Breast epithelium (tissue), 4 donors: ENCODE measurements at places on chromosomes 5 and 9.

DNA sequence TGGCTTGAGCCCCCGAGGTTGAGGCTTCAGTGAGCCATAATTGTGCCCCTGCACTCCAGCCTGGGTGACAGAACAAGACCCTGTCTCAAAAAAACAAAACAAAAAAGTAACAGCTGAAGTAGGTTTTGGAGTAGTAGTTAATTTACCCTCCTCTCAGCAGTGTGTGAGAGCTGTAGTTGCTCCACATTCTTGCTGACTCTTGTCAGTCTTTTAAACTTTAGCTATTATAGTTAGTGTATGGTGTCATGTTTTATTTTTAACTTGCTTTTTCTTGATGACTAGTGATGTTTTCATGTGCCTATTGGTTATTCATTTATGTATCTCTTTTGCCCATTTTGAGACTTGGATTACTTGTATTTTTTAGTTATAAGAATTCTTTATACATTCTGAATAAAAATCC is 52.9 kb upstream of the DHFR start:
- H3K27me3 ChIP-seq: no peaks in the 10 kb centered on the region
- no peak overlapping the region for H3K27ac ChIP-seq
- DNase-seq: no peak

GRCh38 chr5:66538126-66538525 is 58.1 kb upstream of the MAST4 start:
- DNase-seq: no peak
- no peaks in the 10 kb centered on the region for H3K27me3 ChIP-seq
- H3K36me3 ChIP-seq: no peaks in the 10 kb centered on the region
- no peak overlapping the region for H3K27ac ChIP-seq
- H3K4me1 ChIP-seq: no peaks in the 10 kb centered on the region
- no peak overlapping the region for H3K4me3 ChIP-seq

DNA sequence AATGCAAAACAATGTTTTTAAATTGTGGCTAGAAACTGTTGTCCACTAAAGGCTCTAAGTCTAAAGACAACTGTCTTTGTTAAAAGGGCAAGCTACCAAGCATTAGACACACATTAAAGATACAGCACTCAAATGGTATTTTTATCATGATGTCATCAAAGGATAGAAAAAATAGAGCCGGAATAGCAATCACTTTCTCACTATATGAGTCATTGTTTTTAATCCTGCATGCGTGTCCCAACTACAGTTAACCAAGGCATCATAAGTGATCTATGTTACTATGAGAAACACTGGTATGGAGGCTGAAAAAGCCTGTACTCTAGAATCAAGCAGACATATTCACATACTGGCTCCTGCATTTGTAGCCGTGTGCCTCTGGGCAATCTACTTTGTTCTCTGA is 1.9 kb upstream of the PJA2 start:
- H3K27ac ChIP-seq: peak overlapping the region; percentile 99
- H3K36me3 ChIP-seq: no peaks in the 10 kb centered on the region
- H3K27me3 ChIP-seq: no peaks in the 10 kb centered on the region
- no peak overlapping the region for H3K4me3 ChIP-seq
- no peaks in the 10 kb centered on the region for H3K4me1 ChIP-seq
- no peak for DNase-seq

GRCh38 chr5:95369782-95370181 is 21.4 kb upstream of the FAM81B start:
- H3K27me3 ChIP-seq: no peaks in the 10 kb centered on the region
- H3K4me1 ChIP-seq: no peaks in the 10 kb centered on the region
- H3K4me3 ChIP-seq: no peak overlapping the region
- no peaks in the 10 kb centered on the region for H3K36me3 ChIP-seq

DNA sequence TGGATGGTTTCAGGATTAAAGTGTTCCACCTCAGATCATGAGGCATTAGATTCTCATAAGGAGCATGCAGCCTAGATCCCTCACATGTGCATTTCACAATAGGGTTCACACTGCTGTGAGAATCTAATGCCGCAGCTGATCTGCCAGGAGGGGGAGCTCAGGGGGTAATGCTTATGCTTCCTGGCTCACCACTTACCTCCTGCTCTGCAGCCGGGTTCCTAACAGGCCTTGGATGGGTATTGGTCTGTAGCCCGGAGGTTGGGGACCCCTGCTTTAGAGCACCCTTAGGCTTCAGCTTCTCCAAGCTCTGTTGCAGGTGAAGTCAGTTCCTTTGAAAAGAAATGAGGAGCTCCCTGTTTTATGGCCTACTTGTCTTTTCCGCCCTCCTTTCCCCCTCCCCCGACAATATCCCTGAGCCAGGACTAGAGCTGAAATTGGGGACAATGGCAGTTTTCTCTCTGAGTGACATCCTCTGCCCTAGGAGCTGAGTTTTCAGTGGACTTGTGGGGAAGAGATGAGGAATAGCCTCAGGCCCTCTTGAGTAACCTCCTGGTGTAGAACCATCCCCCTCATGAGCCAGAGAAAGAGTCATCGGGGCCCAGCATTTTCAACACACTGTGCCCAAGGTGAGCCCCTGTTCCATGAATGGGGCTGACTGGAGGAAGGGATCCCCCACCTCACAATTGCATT is 16.2 kb upstream of the MAT2B start:
- no peaks in the 10 kb centered on the region for H3K36me3 ChIP-seq
- DNase-seq: no peak
- H3K27me3 ChIP-seq: no peaks in the 10 kb centered on the region
- no peak overlapping the region for H3K27ac ChIP-seq

DNA sequence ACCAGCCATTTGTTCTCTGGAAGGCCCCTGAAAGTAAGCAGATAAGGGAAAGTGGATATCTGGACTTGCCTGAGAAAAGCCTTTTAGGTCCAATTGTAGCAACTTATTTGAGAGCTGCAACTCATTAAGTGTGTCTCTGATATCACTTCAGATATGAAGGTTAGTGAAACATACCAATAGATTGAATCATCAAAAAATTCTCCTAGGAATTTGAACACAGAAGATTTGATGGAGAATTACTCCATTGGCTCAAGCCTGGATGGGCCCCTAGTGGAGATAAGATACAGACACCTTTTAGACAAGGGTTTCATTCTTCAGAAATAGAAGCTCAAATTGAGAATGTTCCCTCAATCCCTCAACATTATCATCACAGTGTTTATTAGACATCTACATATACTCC is 356.7 kb downstream of the NDUFS4 start:
- no peak overlapping the region for H3K27ac ChIP-seq
- no peak for DNase-seq
- H3K4me1 ChIP-seq: no peaks in the 10 kb centered on the region
- H3K27me3 ChIP-seq: no peaks in the 10 kb centered on the region
- H3K4me3 ChIP-seq: no peak overlapping the region

DNA sequence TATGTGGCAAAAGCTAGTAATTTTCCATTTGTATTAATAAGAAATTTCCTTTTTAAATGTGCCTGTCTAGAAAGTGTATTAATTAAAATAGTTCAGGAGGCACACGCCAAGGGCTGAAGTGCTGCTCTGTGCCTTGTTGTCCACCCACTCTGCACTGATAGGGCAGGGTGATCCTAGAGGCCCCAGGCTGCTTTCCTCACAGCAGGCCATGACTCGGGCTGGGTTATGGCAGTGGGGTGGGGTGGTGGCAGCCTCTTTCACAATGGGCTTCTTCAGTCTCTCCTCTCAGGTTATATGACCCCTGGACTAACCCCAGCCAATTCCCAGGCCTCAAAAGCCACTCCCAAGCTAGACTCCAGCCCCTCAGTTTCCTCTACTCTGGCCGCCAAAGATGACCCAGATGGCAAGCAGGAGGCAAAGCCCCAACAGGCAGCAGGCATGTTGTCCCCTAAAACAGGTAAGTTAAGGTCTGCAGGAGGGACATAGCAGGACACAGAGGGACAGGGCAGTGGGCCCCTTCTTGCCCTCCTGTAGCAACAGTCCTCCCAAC is 19.5 kb downstream of the CD74 start:
- no peak for DNase-seq
- H3K27ac ChIP-seq: no peak overlapping the region
- no peaks in the 10 kb centered on the region for H3K4me1 ChIP-seq
- peaks cover 21% of the 10 kb centered on the region for H3K36me3 ChIP-seq
- H3K27me3 ChIP-seq: no peaks in the 10 kb centered on the region

DNA sequence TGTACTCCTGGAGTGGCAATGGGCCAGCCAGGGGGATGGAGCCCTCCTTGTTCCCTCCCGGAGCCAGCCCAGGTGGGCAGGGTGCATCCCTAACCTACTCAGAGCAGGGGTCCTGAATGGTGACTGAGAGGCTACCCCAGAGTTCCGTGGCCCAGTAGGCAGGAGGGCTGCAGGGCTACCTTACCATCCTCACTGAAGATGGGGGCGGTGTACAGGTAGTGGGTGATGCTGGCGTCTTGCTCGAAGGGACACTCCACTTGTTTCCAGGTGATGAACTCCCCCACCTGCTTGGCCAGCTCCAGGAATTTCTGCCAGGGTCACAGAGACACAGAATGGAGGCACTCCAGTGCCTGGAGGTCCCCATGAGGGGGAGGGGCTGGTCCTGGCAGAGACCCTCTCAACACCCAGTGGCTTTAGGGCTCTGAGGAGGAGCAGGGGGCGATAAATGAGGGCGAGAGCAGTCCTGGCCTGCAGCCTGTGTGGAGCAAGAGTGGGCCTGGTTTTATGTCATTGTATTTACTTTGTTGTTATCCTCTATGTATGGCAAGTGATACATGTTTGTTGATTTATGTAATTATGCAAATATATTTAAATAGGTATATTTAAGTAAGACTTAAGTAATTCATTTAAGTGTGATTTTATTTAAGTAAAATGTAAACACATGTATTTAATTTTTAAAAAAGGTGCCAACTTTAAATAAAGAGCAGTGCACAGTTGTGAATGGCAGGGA is 39.9 kb upstream of the RNF130 start:
- H3K27me3 ChIP-seq: no peaks in the 10 kb centered on the region
- H3K4me3 ChIP-seq: no peak overlapping the region
- H3K4me1 ChIP-seq: no peaks in the 10 kb centered on the region
- no peaks in the 10 kb centered on the region for H3K36me3 ChIP-seq
- H3K27ac ChIP-seq: no peak overlapping the region

- H3K4me1 ChIP-seq: no peaks in the 10 kb centered on the region
- H3K27me3 ChIP-seq: no peaks in the 10 kb centered on the region
- no peaks in the 10 kb centered on the region for H3K36me3 ChIP-seq
- no peak overlapping the region for H3K4me3 ChIP-seq
- DNase-seq: no peak
Observed at GRCh38 chr9:36063804-36064447, 27.2 kb downstream of the RECK start.

DNA sequence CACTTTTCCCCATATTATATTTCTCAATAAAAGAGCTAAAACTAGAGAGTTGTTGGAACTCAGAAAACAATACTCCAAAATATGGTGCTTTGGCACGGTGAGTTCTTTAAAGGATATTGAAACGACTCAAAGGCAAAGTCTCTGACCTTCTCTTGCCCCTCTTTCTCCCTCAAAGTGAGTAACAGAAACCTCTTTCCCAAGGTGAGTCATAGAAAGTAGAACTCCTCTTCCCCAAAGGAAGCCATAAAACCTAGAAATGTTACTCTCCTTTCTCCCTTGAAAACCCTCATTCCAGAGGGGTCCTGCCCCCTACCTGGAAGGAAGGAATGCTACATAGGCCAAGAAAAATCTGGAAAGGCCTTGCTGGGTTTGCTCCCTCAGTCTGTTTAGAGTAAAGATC is 47.5 kb downstream of the RAPGEF6 start:
- no peaks in the 10 kb centered on the region for H3K27me3 ChIP-seq
- H3K27ac ChIP-seq: no peak overlapping the region
- no peak for DNase-seq
- H3K36me3 ChIP-seq: no peaks in the 10 kb centered on the region
- H3K4me1 ChIP-seq: no peaks in the 10 kb centered on the region
